ENCODE measurements at places on chromosomes 3 and 15.

- no peak for DNase-seq
Observed at GRCh38 chr15:72050700-72051099, 67.2 kb downstream of the MYO9A start.

DNA sequence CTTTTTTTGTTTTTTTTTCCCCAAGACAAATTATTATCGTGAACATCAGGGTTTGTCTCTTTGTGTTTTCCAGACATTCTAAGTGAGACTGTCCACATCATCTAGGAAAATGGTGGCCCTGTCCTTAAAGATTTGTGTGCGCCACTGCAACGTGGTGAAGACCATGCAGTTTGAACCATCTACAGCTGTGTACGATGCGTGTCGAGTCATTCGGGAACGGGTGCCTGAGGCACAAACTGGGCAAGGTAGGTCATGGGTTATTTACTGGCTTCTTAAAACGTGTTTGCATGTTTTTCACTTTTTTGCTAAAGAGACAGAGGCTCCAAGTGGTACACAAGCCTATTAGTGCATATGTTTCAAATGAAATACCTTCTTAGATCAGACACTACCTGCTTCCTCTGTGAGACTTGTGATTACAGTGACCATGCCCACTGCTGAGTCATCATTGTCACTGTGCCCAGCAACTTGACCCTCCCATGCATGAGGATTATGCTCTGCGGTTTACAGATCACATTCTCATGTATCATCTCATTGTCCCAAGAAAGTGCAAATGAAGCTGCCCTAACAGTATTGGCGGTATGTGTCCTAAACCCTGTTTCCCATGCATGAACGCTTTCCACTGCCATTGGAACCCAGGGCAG is 395.2 kb upstream of the TPM1 start:
- no peak for DNase-seq

- DNase-seq: no peak
Observed at GRCh38 chr3:23583980-23584740, 221.6 kb upstream of the UBE2E1 start.

- DNase-seq: no peak
Observed at GRCh38 chr15:53875139-53875538, 103.1 kb upstream of the UNC13C start.

DNA sequence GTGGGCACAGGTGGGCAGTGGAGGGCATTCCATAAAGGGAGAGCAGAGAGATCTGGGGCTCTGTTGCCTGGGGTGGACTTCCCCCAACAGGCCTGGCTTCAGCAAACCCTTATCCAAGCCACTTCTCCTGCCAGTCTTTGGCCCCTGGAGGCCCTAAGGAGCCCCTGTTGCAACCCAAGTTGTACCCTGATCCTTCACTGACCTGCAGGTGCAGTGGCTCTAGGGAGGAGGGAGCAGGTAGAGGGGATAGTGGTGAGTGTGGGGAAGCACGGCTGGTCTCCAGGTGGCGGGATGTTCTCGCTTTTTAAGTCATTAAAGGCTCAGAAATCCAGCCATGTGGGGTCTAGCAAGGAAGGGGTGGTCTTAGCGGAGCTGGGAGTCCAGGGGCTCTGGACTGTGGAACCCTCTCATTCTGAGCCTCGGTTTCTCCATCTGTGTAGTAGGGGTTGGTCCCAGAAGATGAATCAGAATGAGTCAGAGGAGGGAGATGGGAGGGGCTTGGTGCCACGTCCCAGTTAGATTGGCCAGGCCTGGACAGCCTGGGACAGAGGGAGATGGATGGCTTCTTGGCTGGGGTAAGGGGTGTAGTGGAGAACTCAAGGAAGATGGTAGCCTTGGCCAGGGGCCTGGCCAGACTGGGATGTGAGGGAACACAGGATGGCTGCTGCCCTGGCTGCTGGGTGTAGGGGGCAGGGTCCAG is 2.6 kb downstream of the ZBTB47 start:
- no peak for DNase-seq

DNA sequence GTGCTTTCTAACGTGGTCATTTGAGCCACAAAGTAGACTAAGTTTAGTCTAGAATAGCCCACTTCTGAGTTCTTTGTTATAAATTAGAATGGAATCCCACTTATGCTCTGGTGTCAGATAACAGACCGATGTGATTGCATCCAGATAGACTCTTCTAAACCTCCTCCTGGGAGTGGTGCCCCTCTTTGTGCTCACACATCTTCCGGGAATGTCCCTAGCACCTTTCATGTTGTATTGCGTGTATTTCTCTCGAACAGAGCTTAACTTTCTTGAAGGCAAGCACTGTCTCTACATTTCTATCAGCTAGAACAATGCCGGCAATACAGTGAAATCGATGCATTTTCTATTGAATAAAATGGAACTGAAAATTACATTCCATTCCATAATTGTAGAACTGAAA is 23.0 kb downstream of the CP start:
- no peak for DNase-seq

GRCh38 chr3:167918686-167919085 is 177.0 kb downstream of the GOLIM4 start:
- no peak for DNase-seq

- DNase-seq: no peak
Observed at GRCh38 chr3:4517093-4517492, 23.9 kb downstream of the ITPR1 start.

DNA sequence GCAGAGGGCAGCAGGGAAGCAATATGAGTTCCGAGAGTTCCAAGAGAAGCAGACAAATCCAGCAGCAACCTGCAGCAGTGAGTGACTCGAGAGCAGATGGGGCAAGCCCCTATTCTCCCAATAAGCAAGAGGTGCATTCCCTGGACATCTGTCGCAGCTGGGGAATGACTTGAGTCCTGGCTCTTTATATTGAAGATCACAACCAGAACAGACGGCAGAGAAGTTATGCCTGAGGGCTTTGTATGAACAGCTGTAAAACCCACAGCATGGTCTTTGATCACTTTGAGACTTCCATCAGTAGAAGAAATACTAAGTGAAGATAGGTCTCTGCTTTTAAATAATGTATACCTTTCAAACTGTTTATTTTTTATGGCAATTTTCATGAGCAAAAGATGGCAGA is 23.6 kb upstream of the C3orf22 start:
- DNase-seq: no peak

- DNase-seq: no peak
Observed at GRCh38 chr3:169939320-169939719, 27.3 kb upstream of the SEC62 start.

GRCh38 chr15:25800761-25801515 is 62.2 kb downstream of the ATP10A start:
- no peak for DNase-seq

- no peak for DNase-seq
Observed at GRCh38 chr3:101972430-101973162, 123.3 kb downstream of the NFKBIZ start.

DNA sequence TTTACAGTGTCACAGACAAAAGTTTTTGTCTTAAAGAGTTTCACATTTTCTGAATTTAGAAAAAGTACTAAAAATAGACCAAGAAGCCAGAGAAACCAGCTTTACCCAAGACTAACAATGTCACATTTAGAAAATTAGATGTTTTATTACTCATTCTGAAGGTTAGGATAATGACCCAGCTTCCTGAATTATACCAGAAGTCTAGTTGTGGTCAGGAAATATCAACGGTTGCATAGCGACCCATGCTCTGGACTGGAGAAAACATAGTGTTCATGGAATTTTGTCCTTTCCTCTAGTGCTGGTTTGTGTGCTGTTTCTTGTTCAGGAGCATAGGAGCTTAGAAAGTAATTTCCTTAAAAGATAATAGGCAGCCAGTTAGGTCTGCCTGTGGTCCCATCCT is 59.0 kb downstream of the DPPA2 start:
- DNase-seq: no peak

GRCh38 chr15:39255760-39256159 is 325.1 kb upstream of the THBS1 start:
- DNase-seq: no peak

DNA sequence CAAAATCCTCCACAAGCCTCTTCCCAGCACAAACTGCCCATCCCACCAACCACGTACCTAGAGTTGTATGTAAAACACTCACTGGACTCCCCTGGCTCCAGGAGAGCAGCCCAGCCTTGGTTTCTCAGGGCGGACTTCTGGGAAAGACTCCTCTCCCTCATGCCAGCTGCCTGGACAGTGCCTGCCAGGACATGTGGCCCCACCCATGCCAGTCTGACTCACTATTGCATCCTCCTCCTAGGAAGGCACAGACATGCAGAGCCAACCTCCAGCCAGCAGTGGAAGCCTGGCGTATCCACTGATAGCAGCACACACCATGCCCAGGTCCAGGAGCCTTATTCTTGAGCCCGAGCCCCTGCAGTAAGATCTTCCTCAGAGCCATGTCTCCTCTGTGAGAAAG is 8.6 kb downstream of the PKM start:
- no peak for DNase-seq

GRCh38 chr3:52291508-52292181 is 4.0 kb downstream of the GLYCTK start:
- DNase-seq: no peak

- no peak for DNase-seq
Observed at GRCh38 chr3:138457863-138458735, 23.7 kb downstream of the ESYT3 start.

- DNase-seq: no peak
Observed at GRCh38 chr3:172177046-172177445, 137.7 kb downstream of the FNDC3B start.

DNA sequence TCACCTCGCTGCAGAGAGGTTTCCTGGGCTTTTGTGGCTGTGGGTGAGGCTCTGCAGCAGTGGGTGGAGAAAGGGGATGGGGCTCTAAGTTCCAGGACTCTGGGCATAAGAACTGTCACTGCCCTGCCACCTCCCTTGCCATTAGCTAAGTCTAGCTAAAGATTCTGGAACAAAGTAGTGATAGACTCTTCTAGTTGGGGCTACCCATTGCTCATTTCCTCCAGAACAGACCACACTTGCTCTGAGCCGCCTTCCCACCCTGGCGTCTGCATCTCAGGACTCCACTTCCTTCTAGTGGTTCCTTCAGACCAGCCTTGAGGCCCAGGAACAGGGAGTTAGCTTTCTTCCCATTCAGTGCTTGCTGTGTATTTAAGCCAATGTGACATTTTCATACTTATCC is 7.5 kb downstream of the ARHGAP31 start:
- no peak for DNase-seq

GRCh38 chr3:193980326-193980725 is 155.6 kb upstream of the HES1 start:
- no peak for DNase-seq

DNA sequence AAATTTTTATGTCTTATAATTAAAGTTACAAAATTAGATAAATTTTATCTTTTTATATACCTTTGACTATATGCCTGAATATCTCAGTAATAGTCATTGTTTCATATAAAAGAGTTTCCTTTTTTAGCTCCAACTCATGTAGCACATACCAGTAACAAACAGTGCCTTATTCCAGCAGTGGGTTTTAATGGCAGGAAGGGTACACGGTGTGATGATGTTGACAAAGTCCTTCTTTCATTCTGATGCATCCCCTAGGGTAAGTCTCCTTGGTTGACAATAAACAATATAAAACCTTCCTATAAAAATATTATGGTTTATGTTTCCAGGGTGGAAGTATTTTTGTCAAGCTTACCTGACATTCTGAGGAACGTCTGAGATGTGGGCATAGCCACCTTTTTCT is 77.2 kb upstream of the FGF12 start:
- DNase-seq: no peak

GRCh38 chr3:13161771-13162535 is 88.7 kb upstream of the IQSEC1 start:
- no peak for DNase-seq

GRCh38 chr3:17116007-17116600 is 231.3 kb downstream of the PLCL2 start:
- no peak for DNase-seq

- DNase-seq: no peak
Observed at GRCh38 chr15:38954090-38954489, 389.5 kb upstream of the RASGRP1 start.

DNA sequence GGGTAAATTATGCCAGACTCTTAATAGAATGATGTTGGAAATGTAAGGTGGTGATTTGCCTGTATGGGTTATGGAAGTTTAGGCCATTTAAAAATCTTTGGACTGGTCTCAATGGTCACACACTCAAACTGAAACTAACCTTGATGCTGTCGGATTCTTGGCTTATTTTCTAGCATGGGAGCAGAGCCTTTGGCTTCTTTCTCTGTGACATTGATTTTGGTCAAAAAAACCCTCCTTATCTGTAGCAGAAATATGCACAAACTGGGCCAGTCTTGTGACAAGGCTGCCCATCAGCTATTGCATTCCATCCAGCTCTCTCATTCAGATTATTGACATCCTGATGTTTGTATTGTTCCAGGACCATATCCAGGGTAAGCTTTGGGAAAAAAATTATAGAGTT is 35.9 kb downstream of the ARPP21 start:
- DNase-seq: no peak

DNA sequence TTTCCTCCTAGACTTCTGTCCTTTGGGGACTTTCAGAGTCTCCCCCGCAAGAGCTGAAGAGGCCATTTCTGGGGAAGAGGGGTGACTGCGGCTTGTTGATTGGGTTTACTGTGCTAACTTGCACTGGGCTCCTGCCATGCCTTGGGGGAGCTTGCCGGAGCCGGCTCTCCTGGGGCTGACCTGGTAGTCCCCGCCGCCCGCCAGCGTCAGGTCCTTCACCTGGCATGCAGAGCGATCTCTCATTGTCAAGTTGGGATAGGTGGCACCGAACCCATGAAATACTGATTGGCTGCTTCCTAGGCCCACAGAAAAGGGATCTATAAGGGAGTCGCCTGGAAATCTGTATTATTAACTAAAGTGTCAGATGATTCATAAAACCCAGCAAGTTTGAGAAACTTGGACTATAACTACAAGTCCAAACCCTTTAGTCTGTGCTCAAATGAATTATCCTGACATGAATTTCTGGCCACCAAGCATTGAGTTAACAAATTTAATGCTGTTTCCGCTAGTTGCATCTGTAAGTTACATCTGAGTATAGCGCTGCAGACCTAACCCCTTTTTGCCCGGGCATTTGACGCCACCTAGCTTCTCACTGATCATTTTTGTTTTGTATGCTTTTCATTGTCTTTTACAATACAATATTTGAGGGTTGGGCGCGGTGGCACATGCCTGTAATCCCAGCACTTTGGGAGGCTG is 607 bp upstream of the IMP3 start:
- DNase-seq: no peak

DNA sequence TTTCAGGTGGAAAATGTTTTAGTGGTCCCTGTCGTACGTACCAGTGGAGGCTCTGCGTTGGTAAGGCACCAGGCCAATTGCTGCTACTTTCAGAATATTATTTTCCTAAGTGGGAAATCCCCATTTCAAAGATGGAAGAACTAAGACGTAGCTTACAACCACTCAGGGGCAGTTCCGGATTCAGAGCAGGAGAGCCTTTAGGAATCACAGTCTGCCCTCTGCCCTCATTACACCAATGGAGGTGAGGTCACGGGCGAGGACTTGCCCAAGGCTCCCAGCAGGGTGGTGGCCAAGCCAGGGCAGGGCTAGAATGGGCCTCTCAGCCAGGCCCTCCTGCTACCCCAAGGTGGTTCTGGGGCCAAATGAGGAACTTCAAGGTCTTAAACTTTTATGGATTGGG is 72.6 kb downstream of the RASGRF1 start:
- no peak for DNase-seq

All from stimulated activated CD4-positive, alpha-beta T cell treated with anti-CD3 and anti-CD28 coated beads, Interleukin-1b, Interleukin-23, amount 100 ng/mL, for 24 hours (primary cell).